ENCODE measurements at places on chromosomes 2 and 18.

- DNase-seq: no peak
Observed at GRCh38 chr18:32919799-32920198, 147.0 kb upstream of the KLHL14 start.

GRCh38 chr18:3985664-3986063 lies 469.4 kb downstream of the DLGAP1 start:
- DNase-seq: no peak

DNA sequence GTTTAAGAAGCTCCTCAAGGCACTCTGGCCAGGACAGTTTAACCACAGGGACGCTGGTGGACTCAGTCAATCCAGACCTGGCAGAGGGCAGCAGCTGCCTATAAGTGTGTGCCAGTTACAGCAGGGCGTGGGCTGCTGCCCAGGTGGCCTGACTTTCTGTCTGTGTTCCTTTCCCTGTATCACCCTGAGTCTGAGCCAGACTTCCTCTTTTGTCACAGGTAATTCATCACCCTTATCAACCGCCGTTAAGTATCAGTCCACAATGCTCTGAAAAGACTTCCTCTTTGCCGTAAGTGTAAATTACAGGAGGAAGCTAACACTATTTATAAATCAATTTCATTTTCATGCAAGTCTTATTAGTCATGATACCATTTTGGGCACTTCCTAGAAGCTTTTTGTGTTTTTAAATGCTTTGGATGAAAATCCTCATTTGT lies 7.0 kb downstream of the LPIN1 start:
- peak; percentile 56 for DNase-seq

GRCh38 chr2:240994171-240994896 lies 4.1 kb upstream of the SNED1 start:
- no peak for DNase-seq

DNA sequence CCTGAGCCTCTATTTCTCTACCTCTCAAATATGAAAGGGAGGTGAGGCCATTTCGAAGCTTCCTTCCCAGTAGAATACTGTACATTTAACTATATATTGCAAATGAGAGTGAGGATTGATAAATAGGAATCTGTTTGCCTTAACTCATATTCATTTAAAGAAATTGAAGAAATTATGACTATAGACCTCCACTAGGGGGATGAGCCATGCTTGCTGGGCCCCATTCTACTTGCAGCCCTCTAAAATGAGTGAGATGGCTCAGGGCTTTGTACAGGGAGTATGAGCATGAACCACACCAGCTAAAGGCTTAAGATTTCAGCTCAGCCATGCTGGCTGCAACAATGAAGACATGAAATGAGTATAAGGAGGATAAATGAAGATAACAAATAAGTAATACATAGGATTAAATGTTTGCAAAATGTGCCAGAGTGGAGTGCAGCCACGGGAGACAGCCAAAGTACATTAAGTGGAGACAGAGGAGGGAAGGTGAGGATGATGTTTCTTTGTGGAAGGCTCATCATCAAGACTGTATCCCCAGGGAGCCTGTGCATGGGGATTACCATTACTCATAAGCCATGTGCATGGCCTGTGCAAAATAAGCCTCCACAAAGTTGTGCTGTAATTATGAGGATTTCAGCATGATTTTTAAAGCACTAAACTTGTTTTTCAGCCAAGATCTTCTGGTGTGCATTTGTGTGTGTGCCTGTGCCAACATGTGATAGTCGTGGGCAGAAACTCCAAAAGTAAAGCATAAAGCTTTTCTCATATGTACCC lies 300.8 kb downstream of the CNTNAP5 start:
- DNase-seq: no peak

DNA sequence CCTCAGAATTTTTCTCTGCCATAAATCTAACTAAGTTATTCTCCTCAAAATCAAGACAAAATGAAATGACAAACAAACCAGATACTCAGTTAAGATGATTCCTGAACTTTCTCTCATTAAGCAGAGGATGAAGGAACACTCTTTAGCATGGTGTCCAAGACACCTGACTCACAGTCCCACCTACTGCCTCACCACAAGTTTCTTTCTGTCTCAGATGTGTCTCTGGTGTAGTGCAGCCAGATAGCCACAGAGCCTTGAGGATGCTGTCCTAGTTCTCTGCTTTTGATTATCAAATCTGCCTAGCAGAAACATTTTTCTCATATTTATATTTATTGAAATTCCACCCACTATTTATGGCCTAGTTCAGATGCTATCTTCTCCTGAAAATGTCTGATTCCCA lies 103.6 kb upstream of the TMEM200C start:
- DNase-seq: no peak

- DNase-seq: no peak
Observed at GRCh38 chr2:28178946-28179345, 213.7 kb upstream of the FOSL2 start.

DNA sequence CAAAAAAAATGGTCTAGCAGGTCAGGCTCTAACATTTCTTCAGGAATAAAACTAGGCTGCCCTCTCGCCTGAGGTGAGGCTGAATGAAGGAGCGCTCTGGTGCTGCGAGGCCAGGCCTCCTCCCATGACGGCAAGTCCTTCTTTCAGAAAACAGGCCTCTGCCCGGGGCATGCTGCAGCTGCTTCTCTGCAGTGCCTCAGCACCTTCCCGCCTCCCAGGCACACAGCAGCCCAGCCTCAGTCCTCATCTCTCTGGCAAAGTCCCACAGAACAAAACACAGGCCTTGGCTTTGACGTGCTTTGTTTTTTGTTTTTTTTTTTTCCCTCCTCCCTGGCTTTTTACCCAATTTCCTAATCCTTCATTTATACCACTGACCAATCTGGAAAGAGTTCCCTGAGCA lies 74.8 kb downstream of the BCL11A start:
- no peak for DNase-seq

DNA sequence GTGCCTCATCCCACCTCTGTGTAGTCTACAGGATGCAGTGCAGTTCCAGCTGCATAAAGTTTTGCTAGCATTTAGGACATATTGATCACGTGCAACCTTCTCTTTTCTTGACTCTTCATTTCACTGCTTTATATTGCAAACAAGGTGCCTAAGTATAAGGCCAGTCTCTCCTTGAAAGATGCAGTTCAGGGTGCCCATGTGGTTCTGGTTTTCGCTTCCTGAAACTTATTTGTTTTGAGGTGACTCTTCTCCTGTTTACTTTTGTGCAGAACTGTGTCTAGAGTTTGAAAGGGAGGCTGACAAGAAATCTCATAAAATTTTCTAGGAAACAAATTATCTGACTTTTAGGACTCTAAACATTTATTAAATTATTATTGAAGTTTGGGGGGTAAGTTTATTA lies 189.9 kb downstream of the UBE2E3 start:
- DNase-seq: no peak

- DNase-seq: no peak
Observed at GRCh38 chr18:74476140-74476539, 19.0 kb upstream of the DIPK1C start.

DNA sequence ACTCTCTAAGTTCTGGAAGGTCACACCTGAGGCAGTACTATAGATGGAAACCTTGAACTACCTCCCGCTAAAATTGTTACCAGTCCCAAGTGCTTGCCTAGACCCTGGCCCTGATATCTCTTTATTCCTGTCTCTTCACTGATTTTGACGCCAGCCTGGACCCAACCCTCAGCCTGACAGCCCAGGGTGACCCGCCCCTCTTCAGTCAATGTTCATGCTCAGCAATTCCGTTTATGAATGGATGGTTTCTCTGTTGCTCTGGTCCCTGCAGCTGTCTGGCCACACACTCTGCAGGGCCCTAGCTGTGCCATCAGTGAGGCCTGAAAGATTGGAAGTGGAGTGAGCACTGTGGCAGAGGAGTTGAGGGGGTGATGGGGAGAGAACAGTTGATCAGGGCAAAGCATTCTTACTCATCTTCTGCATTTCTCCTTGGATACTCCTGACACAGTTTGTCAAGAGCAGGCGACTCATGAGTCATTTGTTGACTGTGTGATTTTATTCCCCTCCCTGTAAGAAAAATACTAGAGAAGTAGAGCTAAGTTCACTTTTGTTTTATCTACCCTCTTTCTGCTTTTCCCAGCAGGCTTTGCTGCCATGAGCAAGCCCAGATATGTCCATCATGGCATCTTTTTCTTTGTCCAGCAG lies 46.0 kb downstream of the NPAS2 start:
- DNase-seq: no peak

DNA sequence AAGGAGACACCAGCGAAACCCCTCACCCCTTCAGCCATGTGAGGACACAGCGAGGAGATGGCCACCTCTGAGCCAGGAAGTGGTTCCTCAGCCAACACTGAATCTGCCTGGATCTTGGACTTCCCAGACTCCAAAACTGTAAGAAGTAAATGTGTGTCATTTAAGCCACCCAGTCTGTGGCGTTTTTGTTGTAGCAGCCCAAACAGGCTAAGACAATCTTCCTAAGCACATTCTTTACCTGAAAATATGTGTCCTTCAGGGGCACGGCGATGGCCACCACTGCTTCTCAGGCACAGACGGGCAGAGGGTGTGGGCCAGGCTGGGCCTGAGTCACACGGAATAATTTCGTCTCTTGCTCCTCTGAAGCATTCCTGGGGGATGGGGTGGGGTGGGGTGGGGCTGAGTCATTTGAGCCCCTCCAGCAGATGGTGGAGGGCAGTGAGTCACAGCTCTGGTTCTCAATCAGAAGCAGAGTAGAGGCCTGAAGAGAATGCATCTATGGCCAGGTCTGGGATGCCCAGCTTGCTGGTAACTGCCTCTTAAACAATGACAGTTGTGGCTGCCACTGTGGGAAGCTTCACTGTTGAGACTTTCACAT lies 142.4 kb downstream of the CAPN13 start:
- DNase-seq: no peak

GRCh38 chr2:29260142-29260772 lies 145.0 kb downstream of the CLIP4 start:
- no peak for DNase-seq

DNA sequence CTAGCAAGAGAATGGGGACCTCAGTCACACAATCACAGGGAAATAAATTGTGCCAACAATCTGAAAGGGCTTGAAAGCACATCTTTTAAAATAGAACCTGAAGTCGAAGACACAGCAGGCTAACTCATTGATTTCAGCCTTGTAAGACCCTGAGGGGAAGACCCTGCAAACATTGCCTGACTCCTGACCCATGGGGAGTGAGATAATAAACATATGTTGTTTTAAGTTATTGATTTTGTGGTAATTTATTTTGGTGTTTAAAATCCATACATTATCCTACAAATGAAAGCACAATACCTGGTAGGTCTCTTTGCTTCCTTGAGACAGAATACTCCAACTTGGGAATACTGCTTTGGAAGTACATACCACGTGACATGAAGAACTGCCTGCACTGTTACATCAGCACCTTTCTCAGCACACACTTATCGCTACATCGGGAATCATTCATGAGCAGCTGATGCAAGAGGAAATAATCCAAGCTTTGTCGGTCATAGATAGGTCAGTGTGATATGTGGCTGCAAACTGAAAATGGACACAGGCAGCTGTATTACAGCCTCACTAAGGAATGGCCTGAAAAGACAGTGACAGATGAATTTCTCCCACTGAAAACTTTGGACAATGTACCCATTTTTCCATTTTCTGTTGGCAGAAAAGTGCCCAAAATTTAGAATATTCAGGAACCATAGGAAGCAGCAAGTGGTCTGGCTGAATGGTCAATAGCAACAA lies 494.5 kb upstream of the MAP2 start:
- no peak for DNase-seq

GRCh38 chr18:62018034-62018758 lies 125.4 kb upstream of the RNF152 start:
- no peak for DNase-seq

DNA sequence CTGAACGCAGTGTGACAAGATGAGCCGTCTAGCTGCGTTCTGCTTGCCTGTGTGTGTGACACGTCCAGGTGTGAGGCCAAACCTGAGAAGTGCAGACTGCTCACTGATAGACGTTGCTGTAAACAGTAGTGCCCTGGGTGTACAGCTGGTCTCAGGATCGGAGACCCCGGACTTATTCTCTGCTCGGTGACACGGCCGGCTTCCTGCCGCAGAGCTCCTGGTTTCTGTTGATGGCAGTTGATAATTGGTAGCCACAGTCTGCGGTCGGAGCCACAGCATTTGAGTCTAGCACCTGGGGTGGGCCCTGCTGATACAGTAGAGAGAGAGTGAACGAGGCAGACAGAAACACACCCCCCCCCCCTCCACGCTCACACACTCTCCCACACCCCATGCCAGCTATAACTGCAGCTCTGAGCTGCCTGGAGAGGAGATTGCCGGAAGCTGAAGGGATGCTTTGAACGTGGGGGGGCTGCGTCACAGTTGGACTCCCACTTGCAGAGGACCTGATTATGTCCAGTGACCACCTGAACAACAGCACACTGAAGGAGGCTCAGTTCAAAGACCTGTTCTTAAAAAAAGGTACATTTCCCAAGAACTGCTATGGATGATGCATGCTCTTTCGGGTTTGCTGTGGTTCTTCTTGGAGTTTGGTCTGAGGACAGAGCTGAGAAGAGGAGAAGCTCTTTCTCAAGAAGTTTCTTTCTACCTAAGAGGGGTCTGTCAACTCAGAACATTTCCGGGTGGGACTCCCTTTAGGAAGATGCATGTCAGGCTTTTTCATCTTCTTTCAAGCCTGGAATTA lies 114.0 kb downstream of the FAM210A start:
- peak; percentile 79 for DNase-seq

DNA sequence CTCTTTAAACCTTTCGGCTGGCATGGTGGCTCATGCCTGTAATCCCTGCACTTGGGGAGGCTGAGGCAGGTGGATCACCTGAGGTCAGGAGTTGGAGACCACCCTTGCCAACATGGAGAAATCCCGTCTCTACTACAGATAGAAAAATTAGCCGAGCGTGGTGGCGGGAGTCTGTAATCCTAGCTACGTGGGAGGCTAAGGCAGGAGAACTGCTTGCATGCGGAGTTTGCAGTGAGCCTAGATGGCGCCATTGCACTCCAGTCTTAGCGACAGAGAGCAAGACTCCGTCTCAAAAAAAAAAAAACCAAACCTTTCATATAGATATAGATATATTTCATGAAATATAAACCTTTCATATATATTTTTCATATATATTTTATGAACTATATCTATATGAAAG lies 864.7 kb downstream of the TRIB2 start:
- no peak for DNase-seq

GRCh38 chr18:63648241-63648640 lies 4.2 kb upstream of the SERPINB4 start:
- no peak for DNase-seq

DNA sequence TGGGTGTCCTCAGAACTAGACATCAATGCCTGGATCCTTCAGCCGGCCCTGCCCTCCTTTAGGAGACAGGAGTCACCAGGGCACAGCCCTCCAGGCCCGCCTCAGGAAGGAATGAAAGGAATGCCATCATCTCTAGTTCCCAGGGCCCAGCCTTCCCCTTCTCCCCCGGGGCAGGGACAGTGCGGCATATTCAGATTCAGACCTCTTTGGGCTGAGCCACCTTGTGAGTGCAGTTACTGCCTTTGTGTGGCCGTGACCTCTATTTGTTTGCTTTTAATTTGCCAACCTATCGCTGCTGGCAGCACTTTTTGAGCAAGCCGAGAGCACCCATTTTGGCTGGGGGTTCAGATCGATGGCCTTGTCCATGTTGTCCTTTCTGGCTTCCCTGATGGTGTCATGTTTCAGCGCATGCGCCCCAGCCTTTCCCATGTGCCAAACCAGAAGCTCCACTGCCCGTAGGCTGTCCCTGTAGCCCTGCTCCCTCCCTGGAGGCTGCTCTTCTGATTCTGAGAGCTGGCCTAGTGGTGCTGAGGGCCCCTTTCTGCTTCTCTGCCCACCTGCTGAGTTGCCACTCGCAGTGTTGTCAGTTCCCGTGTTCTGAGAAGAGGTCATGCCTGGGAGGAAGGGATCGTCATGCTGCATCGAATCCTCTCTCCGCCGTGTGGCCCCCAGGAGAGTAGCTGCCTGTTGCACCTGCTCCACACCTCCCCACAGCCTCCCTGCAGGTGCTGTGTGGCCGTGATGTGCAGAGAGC lies 10.9 kb downstream of the ANKRD23 start:
- no peak for DNase-seq

- DNase-seq: no peak
Observed at GRCh38 chr2:176648700-176649297, 379.6 kb downstream of the MTX2 start.

Data from immature natural killer cell (primary cell).